ENCODE measurements at places on chromosomes 6 and 20.

- DNase-seq: no peak
Observed at GRCh38 chr20:44438782-44439181, 36.9 kb upstream of the TTPAL start.

DNA sequence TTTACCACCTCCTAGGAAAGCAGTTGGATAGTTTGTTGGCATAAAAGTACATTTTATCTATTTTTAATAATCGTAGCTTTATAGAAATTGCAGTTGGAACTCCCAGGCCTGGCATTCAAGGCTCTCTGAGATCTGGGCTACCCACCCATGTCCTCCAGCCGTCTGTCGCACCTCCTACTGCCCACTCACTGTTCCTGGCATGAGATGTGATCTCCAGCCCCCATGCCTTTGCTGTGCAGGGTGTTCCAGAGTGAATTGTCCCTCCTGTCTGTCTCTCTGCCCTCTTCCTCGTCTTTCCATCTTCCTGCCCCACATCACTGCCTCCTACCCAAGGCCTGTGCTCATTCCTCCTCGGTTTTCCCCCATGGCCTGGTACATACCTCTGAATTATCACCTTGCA lies 50.7 kb downstream of the PTPN1 start:
- DNase-seq: no peak

- DNase-seq: no peak
Observed at GRCh38 chr20:59171986-59172385, 8.4 kb downstream of the ZNF831 start.

GRCh38 chr6:52881662-52881995 lies 27.9 kb downstream of the GSTA3 start:
- DNase-seq: no peak
